Lower leg skin (tissue), 4 donors: ENCODE measurements at places on chromosomes 3 and 15.

DNA sequence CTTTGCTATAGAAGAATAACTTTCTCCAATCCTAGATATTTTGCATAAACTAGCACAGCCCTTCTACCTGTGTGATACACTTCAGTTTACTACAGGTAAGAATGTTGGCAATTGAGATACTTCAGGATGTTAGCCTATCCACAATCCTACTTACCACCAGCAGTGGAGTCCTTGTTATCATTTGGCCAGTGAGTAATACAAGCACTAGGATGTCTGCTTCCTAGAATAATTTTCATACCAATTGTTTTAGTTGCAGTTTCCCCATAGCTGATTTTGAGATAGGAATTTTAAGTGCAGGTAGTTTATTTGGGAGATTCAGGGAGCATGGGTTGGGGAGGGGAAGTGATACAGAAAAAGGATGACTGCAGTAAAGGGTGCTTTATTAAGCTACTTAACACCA, 147.2 kb downstream of the EPHA6 start:
- DNase-seq, result no peak

DNA sequence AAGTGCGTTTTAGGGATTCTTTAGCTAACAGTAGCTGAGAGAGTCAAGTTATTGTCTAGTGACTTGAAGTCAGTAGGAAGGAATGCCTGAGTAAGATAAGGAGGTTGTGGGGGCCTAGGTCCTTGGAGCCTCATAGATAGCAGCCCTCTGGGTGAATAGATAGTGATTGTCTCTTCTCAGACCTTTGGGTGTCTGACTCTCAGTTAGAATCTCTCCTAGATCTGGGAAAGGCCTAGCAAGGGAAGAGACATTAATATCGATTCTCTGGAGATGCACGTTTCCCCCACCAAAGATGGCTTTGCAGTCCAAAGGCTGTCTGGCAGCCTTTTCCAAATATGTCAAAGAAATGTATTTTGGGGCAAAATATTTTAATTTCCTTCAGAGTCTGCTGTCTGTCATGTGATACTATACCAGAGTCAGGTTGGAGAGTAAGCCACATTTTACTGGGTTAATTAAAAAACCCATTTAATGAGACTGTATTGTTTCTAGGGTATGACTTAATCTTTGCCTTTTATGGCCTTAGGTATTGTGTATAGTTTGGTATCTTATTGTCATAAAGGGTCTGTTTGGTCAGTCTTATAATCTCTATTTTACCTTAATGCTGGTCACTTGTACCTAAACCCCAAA, 92.2 kb downstream of the ST6GAL1 start:
- DNase-seq, result no peak

DNA sequence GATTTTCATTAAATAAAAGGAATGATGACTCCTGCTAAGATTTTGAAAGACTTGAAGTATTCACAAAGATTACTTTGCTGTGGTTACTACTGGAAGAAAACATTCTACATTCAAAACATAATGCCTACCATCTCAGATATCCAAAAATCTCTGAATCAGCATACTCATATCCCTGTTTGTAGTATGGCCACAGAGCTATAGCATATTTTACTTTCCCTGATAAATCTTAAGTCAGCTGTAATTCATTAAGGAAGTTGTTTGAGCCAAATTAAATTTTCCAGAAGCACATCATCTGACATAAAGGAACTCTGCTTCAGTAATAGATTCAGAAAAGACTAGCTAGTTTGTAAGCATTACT, 942.0 kb downstream of the ROBO1 start:
- DNase-seq, result no peak

DNA sequence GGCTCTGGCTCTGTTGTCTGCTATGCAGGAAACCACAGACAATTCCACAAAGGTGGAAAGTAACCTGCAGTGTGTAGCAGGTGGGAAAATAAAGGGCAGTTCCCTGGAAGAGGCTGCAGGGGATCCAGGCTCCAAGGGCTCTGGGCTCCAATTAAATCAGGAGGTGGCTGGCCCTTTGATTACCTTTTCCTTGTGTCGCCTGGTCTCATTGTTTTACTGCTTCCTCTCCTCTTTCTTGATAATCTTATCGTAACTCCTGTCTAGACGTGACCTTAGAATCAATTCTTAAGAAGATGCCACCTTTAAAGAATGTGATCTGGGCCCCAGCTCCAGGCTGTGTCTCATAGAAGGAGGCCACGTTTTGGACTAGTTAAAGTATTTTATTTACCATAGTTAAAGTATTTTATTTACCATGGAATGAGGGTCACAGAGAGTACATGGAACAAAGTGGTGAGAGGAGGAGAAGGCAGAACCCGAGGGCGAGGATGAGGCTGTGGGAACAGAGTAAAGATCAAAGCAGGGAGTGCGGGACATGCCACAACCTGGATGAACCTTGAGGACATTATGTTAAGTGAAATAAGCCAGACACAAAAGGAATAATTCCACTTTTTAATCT, 237.5 kb upstream of the STT3B start:
- no peak for DNase-seq
